ENCODE measurements at places on chromosomes 3 and 15.

DNA sequence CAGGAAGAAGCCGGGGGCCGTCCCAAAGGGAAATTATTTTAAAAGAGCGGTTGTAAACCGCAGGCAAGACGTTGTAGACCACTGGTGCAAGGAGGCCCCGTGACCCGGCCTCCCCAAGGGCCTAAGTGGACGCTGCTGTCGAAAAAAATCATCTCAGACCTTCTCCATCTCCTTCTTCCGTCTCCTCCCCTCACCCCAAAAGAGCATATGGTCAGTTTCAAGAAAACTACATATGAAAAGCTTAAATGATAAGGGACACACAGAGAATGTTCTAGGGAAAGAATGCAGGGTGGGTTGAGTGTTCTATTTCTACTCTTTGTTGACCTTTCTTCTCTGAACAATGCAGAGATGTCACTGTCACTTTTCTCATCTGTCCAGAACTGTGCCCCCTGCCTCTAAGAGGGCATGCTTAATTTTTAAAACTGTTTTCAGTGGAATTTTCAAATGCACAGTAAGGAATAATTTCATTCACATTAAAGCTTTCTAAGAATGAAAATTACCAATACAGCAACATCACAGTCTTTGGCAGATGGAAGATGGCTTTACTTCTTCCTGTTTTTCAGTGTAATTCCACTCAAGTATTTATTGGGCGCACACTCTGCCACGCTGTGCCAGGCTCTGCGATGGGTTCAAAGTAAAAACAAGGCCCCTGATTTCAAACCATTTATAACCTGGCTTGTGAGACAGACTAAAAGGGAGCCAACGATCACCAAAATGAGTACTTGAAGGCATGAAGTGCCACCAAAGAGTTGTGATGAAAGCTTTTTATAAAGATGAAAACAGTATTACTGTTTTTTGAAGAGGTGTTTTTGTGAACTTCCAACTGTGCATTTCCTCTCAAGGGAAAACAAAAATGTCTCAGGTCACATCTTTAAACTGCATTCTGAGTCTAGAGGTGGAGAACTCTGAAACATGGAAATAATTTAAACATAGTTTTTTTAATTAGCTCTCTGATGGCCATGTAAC, 891 bp upstream of the TOP2B start:
- DNase-seq, result no peak

DNA sequence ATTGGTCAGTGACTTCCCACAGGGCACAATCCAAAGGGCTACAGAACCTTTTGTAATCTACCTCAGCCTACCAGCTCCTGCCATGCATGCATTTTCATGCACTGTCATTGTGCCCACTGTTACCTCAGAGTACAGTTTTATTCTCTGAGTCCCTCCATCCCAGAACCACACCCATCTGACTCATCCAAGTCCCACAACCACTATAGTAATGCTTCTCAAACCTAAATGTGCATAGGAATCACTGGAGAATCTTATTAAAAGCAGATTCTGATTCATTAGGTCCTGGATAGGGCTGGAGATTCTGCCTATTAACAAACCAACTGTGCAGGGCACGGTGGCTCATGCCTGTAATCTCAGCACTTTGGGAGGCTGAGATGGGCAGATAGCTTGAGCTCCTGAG, 3.7 kb upstream of the B3GALNT1 start:
- DNase-seq, result no peak

GRCh38 chr15:37124331-37124730, 24.0 kb upstream of the MEIS2 start:
- no peak for DNase-seq

GRCh38 chr15:39432026-39432425, 148.9 kb upstream of the THBS1 start:
- no peak for DNase-seq

GRCh38 chr15:87498560-87498959, 758.0 kb downstream of the NTRK3 start:
- DNase-seq, result peak; percentile 20

DNA sequence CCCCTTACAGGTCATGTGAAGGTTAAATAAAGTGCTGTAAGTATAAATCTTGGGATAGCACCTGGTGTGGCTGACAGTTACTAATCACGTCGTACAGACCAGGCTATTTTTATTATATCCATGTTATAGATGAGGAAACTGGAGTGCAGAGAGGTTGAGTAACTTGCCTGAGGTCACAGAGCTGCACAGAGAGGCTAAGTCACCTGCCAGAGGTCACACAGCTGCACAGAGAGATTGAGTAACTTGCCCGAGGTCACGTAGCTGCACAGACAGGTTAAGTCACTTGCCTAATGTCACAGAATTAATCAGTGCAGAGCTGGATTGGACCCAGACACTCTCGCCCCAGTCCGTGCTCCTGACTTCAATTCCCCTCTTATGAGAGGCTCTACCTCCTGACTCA, 171.5 kb downstream of the NUP210 start:
- DNase-seq, result no peak

DNA sequence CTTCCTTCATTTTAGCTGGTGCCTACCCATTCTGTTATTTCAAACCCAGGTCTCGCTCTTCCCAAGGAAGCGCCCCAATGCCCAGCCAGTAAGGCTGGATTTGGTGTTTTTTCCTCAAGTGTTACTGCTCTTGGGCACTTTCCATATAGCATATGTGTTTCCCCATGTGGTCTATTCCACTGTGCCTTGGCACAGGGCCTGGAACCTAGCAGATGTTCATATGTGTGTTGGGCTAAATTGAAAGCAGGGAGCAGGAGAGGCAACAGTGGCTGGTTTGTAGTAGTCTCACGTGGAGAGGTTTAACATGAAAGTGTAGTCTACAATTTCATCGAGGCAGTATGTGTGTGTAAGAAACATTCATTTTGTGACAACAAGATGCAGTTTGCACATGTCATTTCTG, 48.2 kb upstream of the TEX264 start:
- DNase-seq, result no peak

- DNase-seq, result no peak
Observed at GRCh38 chr15:36499412-36500389, 79.7 kb upstream of the CDIN1 start.

GRCh38 chr3:100082714-100083113, 31.6 kb downstream of the FILIP1L start:
- DNase-seq, result no peak

DNA sequence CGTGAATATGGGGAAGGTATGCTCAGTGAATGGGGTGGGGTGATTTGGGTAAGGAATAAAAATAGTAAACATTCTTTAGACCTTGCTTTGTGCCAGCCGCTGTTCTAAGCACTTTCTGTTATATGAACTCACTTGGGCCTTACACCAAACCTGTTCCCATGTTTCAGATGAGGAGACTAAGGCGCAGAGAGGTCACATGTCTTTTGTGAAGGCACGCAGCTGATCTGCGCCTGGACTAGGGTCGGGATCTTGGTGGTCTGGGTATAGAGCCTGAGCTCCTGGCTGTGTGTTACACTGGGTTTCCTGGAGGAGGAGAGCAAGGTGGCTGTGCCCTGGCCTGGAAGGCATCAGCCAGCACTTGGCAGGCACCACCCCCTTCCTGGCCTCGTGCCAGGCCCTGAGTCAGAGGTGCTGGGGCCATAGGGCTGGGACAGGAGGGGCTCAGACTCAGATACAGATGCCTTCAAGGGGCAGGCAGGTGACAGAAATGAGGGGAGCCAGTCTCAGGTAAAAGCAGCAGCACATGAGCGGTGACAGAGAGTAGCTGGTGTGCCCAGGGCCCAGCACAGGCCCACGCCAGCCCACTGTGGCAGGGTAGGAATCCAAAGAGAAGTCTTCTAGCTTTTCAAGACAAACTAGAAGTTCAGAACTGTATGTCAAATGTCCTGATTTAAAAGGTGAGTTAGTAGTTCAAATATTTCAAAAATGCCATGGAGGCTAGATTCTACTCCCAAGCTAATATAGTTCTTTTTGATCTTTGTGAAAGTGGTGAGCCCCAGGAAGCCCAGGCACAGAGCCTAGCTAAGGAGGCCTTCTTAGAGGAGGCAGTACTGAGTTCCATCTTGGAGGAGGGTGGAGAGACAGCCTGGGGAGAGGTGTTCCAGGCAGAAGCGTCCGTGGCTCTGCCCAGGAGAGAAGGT, 83.1 kb downstream of the DNAJB8 start:
- no peak for DNase-seq

DNA sequence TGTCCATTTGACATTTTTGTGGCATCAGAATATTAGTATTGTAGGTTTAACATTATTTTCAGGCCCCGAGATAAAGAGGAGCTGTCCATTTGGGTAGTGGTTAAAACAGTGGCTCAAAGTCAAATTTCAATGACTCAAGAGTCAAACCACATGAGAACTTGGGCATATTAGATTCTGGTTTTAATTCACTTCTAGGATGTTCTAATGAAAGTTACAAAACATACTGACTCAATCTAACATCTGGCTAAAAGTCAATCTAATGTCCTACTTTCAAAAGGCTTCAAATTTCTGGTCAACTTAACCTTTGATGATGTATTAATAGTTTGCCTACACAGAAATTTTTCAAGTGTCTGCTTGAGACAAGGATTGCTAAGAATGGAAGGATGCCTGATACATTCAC, 112.4 kb downstream of the ABI3BP start:
- no peak for DNase-seq

- DNase-seq, result no peak
Observed at GRCh38 chr3:13605555-13605954, 56.6 kb downstream of the FBLN2 start.

DNA sequence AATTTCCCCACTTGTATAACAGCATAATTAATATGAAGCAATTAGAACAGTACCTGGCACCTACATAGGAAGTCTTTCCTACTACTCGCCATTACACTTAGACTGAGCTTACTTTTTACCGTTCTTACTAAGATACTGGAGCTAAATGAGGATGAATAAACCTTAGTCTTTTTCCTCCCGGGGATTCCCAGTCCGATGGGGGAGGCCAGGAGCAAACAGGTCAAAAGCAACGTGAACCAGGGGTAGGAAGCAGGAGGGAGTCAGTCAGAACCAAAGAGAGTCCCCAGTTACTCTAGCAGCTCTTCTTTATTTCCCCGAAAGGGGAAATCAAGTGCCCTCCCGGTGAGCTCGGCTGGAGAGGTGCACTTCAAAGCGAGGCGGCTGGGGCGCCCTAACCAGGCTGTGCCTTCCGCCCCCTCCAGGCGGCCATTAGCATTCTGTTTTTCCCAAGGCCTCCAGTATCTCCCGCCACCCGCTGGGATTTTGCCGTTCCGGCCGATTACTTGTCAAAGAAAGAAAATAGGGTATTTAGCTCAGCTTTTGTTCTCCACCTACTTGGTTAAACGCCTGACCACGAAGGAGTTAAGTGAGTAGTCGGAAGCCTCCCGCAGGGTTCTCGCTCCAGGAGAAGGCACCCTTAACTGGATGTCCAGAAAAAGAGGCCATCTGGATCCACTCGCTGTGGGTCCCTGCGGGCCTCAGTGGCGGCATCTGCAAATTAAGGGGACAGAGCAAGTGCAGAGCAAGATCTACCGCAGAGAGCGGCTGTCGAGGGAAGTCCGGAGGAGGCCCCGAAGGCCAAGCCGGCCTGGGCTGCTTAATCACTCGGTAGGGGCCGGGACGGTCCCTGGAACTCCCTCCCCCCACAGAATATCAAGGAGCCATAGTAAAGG, 6.3 kb upstream of the EOMES start:
- DNase-seq, result no peak

DNA sequence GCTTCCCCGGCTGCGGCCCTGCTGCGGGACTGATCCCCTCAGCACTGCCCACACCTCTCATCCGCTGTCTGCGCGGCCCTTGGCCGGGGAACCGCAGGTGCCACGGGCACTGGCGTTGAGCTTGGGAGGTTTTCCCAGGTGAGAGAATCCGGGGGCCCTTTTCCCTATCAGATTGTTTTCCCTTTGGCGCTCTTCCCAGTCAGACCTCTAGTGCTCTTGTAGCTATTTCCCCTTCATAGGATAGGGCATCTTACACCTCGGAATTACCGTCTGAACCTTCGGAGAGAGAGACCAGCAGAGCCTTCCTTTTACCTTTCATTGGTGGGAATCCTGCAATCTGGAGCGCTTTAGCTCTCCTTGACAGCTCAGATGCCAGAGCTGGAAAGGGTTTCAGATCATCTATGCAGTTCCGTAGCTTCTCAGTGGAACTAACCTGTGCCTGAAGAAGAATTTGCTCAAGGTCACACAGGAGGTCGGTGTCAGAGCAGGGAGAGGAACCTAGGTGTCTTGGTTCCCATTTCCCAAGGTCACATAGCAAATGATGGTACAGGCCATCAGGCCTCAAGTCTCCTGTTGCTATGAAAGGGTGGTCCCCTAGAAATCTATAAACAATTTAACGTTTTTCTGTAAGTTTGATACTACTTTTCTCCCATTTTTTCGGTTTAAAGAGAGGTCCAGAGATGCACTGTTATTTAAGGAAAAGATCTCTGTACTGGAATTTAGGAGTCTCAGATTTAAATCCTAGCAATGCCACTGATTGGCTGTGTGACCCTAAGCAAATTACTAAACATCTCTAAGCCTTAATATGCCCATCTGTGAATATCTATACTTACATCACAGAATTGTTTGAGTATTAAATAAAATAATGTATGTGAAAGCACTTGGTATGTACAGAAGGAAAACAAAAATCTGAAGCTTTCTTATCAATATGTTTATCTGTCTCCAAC, 916 bp downstream of the IDH3A start:
- no peak for DNase-seq

DNA sequence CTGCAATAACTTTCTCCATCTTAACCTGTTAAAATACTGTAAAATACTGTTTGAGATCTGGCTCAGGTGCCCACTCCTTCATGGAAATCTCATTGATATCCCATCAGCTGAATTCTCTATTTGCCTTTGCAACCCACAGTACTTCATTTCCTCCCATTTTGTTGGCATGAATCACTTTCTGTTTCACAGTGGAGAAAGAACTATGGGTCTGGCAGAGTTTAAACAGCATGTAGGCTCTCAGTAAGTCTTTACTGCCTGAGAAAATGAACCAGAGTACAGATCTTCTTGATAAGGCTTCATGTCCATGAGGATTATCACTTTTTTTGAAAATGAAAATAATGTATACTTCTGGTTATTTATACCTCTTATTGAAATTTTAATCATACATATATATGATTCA, 245.9 kb downstream of the NAALADL2 start:
- no peak for DNase-seq

DNA sequence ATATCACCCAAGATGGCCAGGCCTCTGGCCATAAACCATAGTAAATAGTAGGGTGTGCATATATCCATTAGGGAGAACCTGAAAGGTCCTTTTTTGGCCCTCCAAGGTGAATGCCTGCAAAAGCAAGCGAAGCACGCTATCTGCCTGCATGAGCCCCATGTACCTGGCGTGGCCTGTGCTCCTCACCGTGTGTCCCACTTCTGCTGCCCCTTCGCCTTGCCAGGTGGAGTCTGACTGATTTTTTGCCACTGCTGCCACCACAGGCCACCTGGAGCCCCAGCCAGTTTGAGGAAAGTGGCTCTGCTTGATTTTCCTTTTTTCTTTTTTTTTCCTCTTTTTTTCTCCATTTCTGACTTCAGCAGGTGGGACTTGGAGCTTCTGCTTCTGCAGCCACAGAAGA, 139.7 kb downstream of the SNRPN start:
- no peak for DNase-seq

- DNase-seq, result no peak
Observed at GRCh38 chr3:114902691-114903101, 244.4 kb downstream of the ZBTB20 start.

- no peak for DNase-seq
Observed at GRCh38 chr3:53941184-53941583, 49.5 kb upstream of the SELENOK start.
